ENCODE measurements at places on chromosomes 2 and 18.

- no peak for DNase-seq
Measured at GRCh38 chr2:40282428-40282827, 169.5 kb downstream of the SLC8A1 start.

GRCh38 chr2:67725731-67726130 lies 328.6 kb downstream of the ETAA1 start:
- no peak for DNase-seq

- peak; percentile 2 for DNase-seq
Measured at GRCh38 chr2:99297994-99298393, 3.0 kb downstream of the LYG1 start.

GRCh38 chr2:240591784-240592183 lies 5.2 kb downstream of the CAPN10 start:
- no peak for DNase-seq

DNA sequence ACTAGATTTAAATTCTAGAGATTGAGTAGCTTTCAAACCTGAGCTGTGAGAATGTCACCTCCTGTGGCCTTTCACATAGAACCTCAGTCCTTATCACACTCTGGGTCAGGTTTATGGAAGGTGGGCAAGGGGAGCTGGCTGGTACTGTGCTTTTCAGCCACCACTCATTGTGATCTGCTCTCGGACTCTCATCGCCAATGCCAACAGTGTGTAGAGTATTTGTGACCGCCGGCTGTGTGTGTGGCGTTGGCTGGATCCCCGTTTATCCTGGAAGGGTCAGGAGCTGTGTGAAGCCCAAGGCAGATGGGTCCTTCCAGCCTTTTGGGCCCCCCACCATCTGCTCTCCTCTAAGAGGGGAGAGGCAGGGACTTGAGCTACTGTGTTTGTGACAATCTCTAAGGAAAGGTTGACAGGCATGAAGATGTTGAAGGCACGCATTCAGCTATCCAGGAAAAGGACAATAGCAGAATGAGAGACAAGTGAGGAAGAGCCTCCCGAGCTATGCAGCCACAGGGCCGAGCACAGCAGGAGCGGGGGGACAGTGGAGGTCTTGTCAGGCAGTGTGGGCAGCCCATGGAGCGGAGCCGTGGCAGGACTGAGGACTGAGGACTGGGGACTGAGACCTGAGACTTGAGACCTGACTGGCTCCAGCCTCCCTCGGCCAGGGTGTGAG lies 107.1 kb upstream of the TPO start:
- DNase-seq, result no peak

GRCh38 chr2:127564429-127565260 lies 29.2 kb downstream of the MYO7B start:
- no peak for DNase-seq

GRCh38 chr2:43178602-43179542 lies 47.5 kb downstream of the ZFP36L2 start:
- DNase-seq, result no peak

GRCh38 chr2:189409647-189410046 lies 31.6 kb upstream of the WDR75 start:
- no peak for DNase-seq

DNA sequence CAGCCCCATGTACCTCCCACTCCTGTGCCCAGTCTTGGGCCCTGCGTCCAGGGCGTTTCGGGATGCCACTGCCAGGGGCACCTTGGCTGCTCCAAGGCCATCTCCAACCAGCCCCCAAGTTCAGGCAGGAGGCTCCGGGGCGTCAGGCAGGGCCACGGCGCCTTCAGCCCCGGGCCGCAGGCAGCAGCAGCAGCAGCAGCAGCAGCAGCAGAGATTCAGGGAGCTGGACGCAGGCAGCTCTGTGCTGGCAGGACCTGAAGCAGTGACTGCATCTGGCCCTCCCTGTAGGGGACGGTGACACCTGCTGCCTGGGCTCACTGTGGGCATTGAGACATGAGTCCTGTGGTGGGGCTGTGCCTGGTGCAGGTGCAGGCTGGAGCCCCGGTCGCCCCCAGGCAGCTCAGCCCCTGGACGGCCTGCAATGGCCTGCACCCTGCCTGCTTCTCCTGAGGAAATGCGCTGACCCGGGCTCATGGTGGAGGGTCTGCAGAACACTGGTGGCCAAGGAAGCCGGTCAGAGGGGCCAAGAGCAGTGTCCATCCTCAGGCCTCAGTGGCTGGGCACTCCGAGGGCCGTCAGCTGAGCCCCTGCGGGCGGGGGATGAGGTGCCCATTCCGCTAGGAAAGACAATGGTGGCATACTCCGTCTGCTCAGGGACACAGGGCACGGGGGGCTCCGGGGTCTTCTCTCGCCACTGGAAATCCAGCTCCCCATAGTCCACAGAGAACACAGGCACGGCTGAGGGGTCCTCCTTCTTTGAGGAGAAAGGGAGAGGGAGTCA lies 8.0 kb downstream of the PDCD1 start:
- no peak for DNase-seq

DNA sequence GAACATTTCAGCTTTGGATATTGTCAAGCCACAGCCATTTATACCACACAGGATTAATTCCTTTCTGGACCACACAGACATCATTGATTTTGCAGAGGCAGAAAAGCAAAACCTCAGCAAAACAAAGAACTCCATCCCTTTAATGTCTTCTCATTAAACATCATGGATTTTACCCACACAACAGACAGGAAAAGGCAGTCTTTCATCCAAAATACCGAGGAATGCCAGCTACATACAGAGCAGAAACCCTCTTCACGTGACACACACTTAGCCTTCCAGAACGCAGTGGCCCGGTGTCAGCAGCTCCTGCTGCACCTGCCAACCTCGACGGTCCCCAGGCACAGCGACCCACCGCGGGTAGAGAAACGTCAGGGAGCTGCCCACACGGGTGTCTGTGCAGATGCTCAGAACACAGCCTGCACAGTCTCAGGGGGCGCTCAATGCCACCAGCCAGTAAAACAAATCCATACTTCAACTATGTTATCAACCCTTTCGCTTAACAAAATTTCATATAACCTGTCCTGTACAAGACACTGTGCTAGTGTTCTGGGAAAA lies 304.5 kb downstream of the EIPR1 start:
- DNase-seq, result no peak

DNA sequence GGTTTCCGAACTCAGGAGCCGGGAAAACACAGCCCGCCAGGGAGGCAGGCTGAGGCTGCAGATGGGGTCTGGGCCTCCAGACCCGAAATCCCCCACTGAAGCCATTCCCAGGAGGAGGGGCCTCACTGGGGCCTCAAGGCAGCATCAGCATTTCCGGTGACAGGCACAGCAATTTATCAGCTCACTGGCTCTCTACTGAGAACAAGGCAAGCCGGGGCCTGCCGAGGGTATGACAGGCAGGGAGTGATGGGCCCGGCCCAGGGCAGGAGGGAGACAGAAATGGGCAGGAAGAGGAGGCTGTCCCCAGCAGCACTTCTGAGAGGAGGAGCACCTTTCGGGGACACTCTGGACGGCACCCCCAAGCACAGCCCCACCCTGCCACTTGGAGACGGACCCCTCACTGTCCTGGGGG lies 12.5 kb downstream of the SDC1 start:
- no peak for DNase-seq

DNA sequence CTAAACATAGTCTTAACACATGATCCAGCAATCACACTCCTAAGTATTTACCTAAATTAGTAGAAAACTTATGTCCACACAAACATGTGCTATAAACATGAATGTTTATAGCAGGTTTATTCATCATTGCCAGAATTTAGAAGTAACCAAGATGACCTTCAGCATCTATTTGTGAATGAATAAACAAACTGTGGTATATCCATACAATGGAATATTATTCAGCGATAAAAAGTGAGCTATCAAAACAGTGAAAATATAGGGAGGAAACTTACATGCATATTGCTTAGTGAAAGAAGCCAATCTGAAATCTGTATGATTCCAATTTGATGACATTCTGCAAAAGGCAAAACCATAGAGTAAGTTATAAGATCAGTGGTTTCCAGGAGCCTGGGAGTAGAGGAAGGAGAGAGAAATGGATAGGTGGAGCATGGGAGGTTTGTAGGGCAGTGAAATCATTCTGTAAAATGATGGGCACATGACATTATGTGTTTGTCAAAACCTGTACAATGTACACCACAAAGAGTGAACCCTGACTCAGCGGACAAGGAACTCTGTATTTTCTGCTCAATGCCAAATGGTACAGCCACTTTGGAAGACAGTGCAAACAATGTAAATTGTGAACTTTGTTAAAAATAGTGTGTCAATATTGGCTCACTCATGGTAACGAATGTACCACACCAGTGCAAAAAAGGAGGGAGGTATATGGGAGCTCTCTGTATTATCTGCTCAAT lies 61.9 kb upstream of the IGFBP2 start:
- DNase-seq, result no peak

- DNase-seq, result no peak
Measured at GRCh38 chr2:185790361-185790760, 51.8 kb downstream of the FSIP2 start.

GRCh38 chr2:8482432-8482831 lies 199.4 kb upstream of the ID2 start:
- no peak for DNase-seq

DNA sequence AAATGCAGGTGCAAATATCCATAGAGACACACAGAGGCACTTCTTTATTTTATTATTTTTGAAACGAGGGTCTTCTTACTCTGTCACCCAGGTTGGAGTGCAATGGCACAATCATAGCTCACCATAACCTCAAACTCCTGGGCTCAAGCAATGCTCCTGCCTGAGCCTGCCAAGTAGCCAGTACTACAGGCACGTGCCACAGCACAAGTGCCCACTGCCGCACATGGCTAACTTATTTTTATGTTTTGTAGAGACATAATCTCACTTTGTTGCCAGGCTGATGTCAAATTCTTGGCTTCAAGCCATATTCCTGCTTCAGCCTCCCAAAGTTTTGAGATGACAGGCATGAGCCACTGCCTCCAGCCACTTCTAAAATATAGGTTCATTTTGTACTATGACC lies 537.6 kb downstream of the THSD7B start:
- no peak for DNase-seq

GRCh38 chr18:25454730-25455129 lies 102.8 kb upstream of the ZNF521 start:
- no peak for DNase-seq

- DNase-seq, result no peak
Measured at GRCh38 chr2:84851876-84852275, 29.0 kb downstream of the TRABD2A start.

DNA sequence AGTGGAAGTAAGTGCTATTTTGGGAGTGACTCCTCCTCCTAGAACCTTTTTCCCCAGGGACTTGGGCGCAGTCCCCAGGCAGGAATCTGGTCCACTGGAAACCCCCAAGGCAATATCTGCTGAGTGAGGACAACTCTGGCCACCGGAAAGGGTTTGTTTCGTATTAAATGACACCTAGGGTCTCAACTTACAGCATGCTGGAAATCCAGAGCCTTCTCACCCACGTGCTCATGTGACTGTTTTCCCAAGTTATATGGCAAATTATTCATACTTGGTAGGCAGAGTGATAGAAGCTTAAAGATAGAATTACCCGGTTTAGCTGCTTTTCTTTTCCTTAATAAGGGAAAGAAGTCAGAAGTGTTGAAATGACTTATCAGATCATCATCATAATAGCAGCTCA lies 436.9 kb upstream of the SPRED2 start:
- DNase-seq, result no peak

All from activated CD4-positive, alpha-beta T cell treated with anti-CD3 and anti-CD28 coated beads, Interleukin-2, Interleukin-4, amounts not matched to agents 100 ng/mL and 50 ng/mL, durations not matched to agents 16 hours and 8 hours (primary cell).